Activated T-helper 1 cell treated with anti-CD3 and anti-CD28 coated beads, Interleukin-12 subunit alpha, Interleukin-12 subunit beta, Interleukin-2, Interleukin-4 antibody, amounts not matched to agents 30 ng/mL and 10 ng/mL and 1 ng/mL, durations not matched to agents 14 hours and 24 hours and 36 hours (primary cell): ENCODE measurements at places on chromosomes 4 and X. TPM values are rescaled to one million over a fixed set of nuclear protein-coding genes. Genes with fewer than 3 reads are reported as not detected.

Gene HELT
- total RNA-seq = not detected in 2 replicates

Gene DCAF12L1
- total RNA-seq = not detected in 2 replicates

DNA sequence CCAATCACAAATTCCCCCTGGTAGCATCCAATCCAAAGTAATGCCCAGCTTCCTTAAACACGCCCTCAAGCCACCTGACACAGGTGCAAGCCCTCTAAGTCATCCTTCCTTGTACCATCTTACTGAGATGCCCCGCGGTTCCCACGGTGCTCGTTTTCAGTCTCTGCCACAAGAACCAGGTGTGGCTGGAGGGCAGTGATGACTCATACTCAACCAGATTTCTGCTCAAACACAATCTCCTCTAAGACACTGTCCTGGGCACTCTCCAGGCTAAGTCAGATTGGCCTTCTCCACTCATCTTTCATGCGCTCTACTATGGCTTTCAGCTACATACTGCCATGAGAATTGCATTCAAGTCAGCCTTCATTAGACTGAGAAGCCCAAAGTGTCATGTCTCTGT is 3.5 kb downstream of the SH3KBP1 start:
- DNase-seq = no peak
- H3K36me3 ChIP-seq = peaks cover 6% of the 10 kb centered on the region
- peaks cover 42% of the 10 kb centered on the region for H3K4me1 ChIP-seq
- no peaks in the 10 kb centered on the region for H3K27me3 ChIP-seq
- no peak overlapping the region for H3K27ac ChIP-seq

Gene GLRB
- total RNA-seq = not detected in 2 replicates

DNA sequence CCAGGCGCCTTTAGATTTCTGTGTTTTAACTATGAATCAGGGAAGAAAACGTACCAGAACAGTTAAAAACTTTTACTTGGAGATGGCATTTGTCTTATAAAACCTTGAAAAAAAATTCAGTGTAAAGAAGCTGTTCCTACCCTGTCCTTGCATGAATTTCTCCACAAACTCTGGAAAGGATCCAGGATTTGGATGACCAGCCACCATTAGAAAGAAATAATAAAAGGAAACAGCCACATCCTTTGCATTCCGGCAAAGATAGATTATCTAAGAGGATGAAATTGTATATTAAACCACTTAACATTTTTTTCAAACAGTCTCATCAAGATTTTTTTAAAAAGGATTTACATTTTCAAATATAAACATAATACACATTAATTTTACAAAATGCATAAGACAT is 10.6 kb downstream of the SULT1E1 start:
- peaks cover 2% of the 10 kb centered on the region for H3K27me3 ChIP-seq
- no peaks in the 10 kb centered on the region for H3K36me3 ChIP-seq
- H3K4me3 ChIP-seq = no peak overlapping the region
- no peak overlapping the region for H3K27ac ChIP-seq

Gene MTNR1A
- total RNA-seq = not detected in 2 replicates

Gene PABPC1L2B
- not detected in 2 replicates for total RNA-seq

DNA sequence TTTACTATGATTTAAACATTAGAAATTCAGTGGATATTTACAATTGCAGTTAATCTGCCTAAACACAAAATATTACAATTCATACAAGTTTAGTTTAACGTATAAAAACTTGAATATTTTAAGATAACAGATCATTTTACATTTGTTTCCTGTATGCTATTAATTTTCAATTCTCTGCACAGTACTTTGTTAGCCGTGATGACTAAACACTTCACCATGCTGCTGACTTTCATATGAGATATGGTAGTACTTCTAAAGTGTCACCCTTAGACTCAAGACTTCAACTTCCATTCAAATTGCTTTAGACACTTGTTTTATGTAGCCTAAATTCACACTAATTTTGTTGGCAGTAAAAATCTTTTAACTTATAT is 1646.4 kb upstream of the ADGRL3 start:
- no peaks in the 10 kb centered on the region for H3K4me1 ChIP-seq
- no peaks in the 10 kb centered on the region for H3K27me3 ChIP-seq
- no peaks in the 10 kb centered on the region for H3K36me3 ChIP-seq
- H3K27ac ChIP-seq = no peak overlapping the region

DNA sequence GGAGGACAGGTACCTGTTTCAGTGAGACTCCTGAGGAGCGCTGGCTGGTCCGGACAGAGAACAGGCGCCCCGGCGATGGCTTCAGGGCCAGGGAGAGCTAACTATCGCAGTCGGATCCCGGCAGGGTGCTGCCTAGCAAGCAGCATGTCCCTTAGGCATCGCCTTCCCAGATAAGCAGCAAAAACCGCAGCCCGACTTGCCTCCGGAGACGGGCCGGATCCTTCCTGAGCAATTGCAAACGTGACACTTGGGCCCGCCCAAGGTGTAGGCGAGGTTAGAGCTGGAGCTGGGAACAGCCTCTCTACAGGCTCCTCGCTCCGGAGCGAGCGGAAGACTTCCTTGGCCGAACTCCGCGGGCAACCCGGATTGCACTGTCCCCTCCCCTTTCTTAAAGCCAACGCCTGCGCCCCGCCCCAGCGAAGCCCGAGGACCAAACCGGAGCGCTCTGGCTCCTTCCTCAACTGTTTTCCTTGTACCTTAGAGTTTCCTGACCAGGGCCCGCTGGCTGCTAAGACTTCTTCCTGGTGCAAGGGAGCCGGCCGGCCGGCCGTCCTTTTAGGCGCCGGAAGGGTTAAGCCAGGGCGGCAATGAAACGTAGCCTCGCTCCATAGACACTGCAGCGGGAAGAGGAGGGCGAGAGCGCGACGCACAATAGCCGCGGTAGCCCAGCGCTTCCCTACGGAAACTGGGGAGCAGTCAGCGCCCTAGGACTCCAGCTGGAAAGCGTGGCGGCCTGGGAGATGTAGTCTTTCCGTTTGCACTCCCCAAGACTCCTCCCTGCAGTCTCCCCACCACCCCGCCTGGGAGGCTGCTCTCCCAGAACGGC is at the start of gene OPHN1:
Gene OPHN1, minus strand, starts transcription at position 341 of the 826 bp plus-strand sequence. CDS start 475 bp downstream, outside the sequence.
- no peak for DNase-seq
- peak within 1 kb of the TSS; percentile 56 for H3K4me3 ChIP-seq
- H3K4me1 ChIP-seq = peaks cover 11% of the 10 kb centered on the region

DNA sequence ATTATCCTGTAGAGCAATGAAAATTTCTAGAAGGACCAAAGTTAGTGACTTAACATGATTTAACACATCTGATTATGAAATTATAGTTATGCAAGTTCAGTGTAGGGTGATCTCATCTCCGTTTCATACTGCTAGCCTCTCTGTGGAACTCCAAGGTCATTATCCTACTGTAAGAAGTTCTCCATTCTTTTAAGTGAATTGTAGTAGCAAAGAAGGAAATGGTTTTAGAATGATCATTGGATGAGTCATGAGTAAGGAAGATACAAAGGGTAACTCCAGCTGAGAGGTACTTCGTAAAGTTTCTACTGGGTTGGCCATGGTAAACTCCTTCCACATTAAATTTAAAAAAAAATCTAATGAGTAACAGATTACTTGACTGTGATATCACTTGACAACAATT is 215.0 kb upstream of the GIMD1 start:
- H3K27ac ChIP-seq = no peak overlapping the region
- no peak overlapping the region for H3K4me3 ChIP-seq
- H3K4me1 ChIP-seq = no peaks in the 10 kb centered on the region
- no peak for DNase-seq
- no peaks in the 10 kb centered on the region for H3K27me3 ChIP-seq
- H3K36me3 ChIP-seq = no peaks in the 10 kb centered on the region

Gene GUCY1A1
- total RNA-seq = 0.08 TPM in 1 of 2 replicates, not detected in the other

- H3K27ac ChIP-seq = no peak overlapping the region
- no peak overlapping the region for H3K4me3 ChIP-seq
- no peaks in the 10 kb centered on the region for H3K4me1 ChIP-seq
- peaks cover 2% of the 10 kb centered on the region for H3K27me3 ChIP-seq
- H3K36me3 ChIP-seq = no peaks in the 10 kb centered on the region
Measured at GRCh38 chrX:109393859-109394258, 88.0 kb downstream of the GUCY2F start.

GRCh38 chr4:175891851-175892250 is 79.8 kb upstream of the GPM6A start:
- no peaks in the 10 kb centered on the region for H3K36me3 ChIP-seq
- H3K4me1 ChIP-seq = no peaks in the 10 kb centered on the region
- H3K27ac ChIP-seq = no peak overlapping the region
- H3K4me3 ChIP-seq = no peak overlapping the region
- DNase-seq = no peak

- H3K27me3 ChIP-seq = peaks cover 10% of the 10 kb centered on the region
- H3K4me1 ChIP-seq = no peaks in the 10 kb centered on the region
- H3K4me3 ChIP-seq = no peak overlapping the region
- no peaks in the 10 kb centered on the region for H3K36me3 ChIP-seq
- no peak for DNase-seq
Measured at GRCh38 chrX:20270562-20270890, 3.8 kb upstream of the RPS6KA3 start.

DNA sequence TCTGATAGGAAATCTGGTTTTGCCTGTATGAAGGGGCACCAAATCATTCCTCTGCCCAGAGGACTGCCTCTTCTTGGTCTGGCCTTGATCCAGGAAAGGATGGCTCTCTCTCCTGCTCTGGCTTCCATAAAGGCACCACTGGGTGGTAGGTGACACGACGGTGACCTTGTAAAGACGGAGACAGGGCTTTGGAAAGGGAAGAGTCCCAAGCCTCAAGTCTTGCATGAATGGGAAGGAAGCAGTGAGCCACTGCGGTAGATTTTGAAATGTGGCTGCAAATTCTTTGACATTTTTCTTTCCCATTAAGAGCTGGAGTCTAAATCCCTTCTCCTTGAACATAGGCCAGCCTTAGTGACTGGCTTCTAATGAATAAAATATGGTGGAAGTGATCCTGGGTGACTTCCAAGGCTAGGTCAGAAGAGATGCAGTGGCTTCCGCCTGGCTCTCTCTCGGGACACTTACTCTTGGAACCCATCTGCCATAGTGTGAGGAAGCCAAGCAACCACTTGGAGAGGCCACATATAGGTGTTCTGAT is 347.4 kb downstream of the BCOR start:
- no peaks in the 10 kb centered on the region for H3K27me3 ChIP-seq
- no peak overlapping the region for H3K4me3 ChIP-seq
- H3K27ac ChIP-seq = no peak overlapping the region
- peaks cover 13% of the 10 kb centered on the region for H3K4me1 ChIP-seq
- no peaks in the 10 kb centered on the region for H3K36me3 ChIP-seq

Gene C1QTNF7
- not detected in 2 replicates for total RNA-seq

DNA sequence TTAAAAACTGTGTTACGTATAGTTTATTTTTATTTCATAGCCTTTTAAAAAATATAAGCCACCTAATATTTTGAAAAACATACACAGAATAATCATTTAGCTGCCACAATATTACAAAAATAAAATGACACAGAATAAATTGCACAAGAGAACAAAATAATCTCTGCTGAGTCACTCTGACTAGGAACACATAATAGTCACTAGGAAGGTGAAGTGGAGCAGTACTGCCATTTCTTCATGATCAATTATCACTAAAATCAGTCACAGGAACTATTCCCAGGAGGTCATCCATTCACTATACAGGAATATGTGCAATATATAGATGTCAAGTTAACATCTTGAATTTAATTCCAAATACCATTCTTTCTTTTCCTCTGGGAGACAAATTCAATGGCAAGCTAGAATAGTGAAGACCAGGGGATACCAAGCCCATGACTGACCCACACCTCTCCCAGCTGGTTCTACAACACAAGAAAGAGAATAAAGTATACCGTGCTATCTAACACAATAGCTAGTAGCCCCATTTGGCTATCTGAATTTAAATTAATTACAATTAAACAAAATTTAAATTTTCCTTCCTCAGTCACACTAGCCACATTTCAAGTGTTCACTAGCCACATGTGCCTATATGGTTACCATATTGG is 5.9 kb downstream of the SMIM43 start:
- H3K4me1 ChIP-seq = peaks cover 2% of the 10 kb centered on the region
- H3K4me3 ChIP-seq = no peak overlapping the region
- peaks cover 52% of the 10 kb centered on the region for H3K27me3 ChIP-seq
- no peaks in the 10 kb centered on the region for H3K36me3 ChIP-seq

GRCh38 chrX:104432321-104432720 is 133.7 kb upstream of the IL1RAPL2 start:
- DNase-seq = no peak
- no peaks in the 10 kb centered on the region for H3K36me3 ChIP-seq
- H3K4me3 ChIP-seq = no peak overlapping the region
- no peak overlapping the region for H3K27ac ChIP-seq

- peaks cover 4% of the 10 kb centered on the region for H3K27me3 ChIP-seq
- H3K27ac ChIP-seq = no peak overlapping the region
- no peak for DNase-seq
- no peaks in the 10 kb centered on the region for H3K4me1 ChIP-seq
Measured at GRCh38 chr4:8276358-8277240, 7.0 kb downstream of the HTRA3 start.

Gene IL2
- 595 and 611 TPM in 2 replicates for total RNA-seq

DNA sequence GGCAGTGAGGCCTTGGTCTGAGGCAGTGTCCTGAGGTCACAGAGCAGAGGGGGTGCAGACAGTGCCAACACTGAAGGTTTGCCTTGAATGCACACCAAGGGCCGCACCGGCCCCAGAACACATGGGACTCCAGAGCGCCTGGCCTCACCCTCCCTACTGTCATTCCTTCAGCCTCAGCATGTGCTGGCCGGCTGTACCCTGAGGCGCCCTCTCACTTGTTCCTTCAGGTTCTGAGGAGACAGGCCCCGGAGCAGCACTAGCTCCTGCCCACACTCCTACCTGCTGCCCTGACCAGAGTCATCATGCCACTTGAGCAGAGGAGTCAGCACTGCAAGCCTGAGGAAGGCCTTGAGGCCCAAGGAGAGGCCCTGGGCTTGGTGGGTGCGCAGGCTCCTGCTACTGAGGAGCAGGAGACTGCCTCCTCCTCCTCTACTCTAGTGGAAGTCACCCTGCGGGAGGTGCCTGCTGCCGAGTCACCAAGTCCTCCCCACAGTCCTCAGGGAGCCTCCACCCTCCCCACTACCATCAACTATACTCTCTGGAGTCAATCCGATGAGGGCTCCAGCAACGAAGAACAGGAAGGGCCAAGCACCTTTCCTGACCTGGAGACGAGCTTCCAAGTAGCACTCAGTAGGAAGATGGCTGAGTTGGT is 2.4 kb downstream of the MAGEA12 start:
- H3K4me1 ChIP-seq = no peaks in the 10 kb centered on the region
- H3K36me3 ChIP-seq = no peaks in the 10 kb centered on the region
- no peak overlapping the region for H3K27ac ChIP-seq
- H3K4me3 ChIP-seq = no peak overlapping the region
- H3K27me3 ChIP-seq = no peaks in the 10 kb centered on the region
- no peak for DNase-seq

DNA sequence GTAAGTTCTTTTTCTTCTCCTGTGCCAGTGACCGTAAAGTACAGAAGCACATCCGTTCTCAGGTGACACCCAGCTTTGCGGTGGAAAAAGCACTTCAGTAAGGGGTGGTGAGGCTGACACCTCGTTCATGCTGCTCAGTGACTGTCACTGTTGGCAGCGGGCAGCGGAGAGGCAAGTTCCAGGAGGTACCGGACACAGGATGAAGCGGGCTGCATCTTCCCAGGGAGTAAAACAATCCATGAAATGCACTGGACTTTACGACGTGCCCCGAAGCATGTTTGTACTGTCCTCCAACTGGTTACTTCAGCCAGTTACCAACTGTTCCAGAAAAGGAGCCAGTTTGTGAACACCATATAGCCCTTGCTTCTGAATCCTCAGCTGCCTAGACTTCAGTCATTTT is 110.7 kb downstream of the ZNF827 start:
- H3K27ac ChIP-seq = peak overlapping the region; percentile 35
- no peak overlapping the region for H3K4me3 ChIP-seq
- H3K4me1 ChIP-seq = peaks cover 77% of the 10 kb centered on the region
- DNase-seq = no peak
- no peaks in the 10 kb centered on the region for H3K27me3 ChIP-seq
- peaks cover 34% of the 10 kb centered on the region for H3K36me3 ChIP-seq

Gene STPG2
- not detected in 2 replicates for total RNA-seq

Gene NHS
- total RNA-seq = 8.1 and 11.1 TPM in 2 replicates

- H3K27me3 ChIP-seq = no peaks in the 10 kb centered on the region
- no peak for DNase-seq
- H3K4me1 ChIP-seq = no peaks in the 10 kb centered on the region
- no peak overlapping the region for H3K27ac ChIP-seq
- H3K36me3 ChIP-seq = no peaks in the 10 kb centered on the region
- no peak overlapping the region for H3K4me3 ChIP-seq
Measured at GRCh38 chrX:45157647-45158046, 43.0 kb downstream of the DIPK2B start.
